ENCODE measurements at places on chromosomes 7 and 10.

DNA sequence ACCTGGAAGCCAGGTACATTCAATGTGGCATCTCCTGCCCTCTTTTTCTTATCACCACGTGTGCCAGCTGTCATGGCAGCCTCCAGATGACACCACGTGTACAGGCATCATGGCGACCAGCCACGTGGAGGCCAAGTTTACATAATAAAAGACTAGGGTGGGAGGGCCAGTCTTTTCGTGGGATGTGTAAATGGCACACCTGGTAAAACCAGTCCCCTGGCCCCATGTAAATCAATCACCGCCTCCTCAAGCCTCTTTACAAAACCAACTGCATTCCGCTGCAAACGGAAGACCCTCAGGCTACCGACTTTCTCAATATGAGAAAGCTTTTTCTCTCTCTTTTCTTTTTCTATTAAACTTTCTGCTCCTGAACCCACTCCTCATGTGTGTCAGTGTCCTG lies 65.1 kb upstream of the PHF14 start:
- no peak for DNase-seq

- DNase-seq, result no peak
Observed at GRCh38 chr10:2011106-2011716, 273.9 kb upstream of the ADARB2 start.

DNA sequence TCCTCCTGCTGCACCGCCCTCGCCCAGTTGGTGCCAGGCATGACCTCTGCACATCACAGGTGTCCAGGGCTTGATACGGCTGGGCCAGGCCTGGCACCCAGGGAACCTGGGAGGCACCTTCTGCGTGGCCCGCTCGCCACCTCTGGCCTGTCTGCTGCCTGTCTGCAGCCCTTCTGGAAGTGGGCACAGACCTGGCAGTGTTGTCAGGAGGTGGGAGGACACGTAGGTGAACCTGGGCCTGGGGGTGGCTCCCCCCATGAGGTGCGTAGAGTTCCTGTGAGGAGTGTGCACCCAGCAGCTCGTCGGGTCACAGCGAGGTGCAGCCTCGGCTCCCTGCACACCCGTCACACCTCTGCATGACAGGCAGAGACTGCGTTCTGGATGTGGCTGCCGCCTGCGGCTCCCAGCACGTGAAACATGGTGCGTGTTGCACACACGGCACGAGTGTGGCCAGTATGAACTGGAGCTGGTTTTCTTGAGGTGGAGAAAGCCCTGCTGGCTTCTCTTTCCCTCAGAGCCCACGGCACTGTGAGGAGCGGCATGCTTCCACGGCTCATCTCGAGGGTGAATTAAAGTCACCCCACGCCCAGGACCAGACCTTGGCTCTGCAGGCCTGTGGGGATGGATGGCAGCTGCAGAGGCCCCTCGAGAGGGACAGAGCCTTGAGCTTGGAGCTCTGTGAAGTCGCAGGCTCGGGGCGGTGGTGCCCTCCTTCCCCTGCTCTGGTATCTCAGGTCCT lies 24.8 kb downstream of the INPP5A start:
- no peak for DNase-seq

DNA sequence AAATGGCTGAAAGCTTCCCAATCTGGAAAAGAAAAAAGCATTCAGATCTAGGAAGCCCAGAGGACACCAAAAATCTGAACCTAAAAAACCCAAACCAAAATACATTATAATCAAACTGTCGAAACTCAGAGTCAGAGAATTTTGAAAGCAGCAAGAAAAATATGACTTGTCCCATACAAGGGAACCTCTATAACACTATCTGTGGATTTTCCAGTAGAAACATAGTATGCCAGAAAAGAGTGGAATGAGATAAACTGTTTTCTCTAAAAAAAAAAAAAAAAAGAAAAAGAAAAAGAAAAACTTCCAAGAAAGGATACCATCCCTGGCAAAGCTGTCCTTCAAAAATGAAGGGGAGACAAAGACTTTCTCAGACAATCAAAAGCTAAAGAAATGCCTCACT lies 179.0 kb downstream of the POM121L12 start:
- no peak for DNase-seq

DNA sequence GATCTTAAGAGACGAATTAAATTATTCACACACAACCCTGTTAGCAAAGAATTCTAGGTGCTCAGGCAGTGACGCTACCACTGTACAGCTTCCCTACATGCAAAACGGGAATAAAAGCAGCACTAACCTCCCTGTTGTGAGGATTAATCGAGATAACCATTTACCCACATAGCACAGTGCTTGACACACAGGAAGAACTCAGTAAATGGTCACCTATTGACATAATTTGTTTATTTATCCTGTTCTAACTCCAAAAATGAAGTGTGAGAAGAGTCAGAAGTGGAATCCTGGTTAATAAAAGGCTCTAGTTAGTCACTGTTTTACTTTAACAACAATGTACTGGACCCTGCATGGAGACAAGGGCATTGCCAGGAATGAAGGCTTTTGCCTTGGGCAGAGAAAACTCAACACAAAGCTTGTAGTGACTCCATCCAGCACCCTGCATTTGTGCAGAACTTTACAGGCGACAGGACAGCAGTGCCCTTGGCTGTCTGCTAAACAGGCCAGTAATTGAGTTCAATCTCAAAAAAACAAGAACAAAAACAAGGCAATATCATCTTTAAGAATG lies 103.8 kb downstream of the SORBS1 start:
- no peak for DNase-seq

DNA sequence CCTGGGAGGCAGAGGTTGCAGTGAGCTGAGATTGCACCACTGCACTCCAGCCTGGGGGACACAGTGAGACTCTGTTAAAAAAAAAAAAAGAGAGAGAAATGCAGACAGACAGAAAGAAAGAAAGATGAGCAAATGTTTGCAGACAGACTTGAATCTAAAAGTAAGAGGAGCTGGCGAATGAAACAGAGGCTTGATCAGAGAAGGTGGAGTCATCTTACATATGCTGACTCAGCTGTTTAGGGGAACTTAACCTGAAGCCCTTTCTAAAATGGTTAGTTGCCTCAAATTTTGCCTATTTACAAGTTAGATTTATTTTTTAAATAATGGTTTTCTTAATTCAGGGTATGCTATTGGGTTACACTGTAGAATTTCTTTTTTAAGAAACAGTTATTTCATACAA lies 5.4 kb downstream of the FAM171A1 start:
- no peak for DNase-seq

DNA sequence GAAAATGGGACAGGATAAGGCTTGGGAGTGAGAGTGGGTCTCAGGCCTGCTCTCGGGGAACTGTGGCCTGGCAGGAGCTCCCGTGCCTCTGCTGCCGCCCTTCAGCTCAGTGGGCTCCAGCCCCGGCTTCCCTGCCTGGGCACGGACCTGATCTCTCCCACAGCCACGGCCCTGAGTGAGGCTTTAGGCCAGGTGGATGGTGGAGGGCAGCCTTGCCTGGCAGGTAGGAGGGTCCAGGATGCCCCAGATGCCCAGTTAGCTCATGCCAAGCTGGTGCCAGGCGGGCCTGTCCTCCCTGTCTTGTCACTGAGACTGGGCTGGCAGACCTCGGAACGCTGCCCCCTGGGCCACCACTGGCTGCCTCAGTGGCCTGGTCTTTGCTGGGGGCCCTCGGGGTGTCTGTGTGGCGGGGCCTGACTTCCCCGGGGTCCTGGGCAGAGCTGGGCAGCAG lies 116.6 kb downstream of the INPP5A start:
- DNase-seq, result no peak

DNA sequence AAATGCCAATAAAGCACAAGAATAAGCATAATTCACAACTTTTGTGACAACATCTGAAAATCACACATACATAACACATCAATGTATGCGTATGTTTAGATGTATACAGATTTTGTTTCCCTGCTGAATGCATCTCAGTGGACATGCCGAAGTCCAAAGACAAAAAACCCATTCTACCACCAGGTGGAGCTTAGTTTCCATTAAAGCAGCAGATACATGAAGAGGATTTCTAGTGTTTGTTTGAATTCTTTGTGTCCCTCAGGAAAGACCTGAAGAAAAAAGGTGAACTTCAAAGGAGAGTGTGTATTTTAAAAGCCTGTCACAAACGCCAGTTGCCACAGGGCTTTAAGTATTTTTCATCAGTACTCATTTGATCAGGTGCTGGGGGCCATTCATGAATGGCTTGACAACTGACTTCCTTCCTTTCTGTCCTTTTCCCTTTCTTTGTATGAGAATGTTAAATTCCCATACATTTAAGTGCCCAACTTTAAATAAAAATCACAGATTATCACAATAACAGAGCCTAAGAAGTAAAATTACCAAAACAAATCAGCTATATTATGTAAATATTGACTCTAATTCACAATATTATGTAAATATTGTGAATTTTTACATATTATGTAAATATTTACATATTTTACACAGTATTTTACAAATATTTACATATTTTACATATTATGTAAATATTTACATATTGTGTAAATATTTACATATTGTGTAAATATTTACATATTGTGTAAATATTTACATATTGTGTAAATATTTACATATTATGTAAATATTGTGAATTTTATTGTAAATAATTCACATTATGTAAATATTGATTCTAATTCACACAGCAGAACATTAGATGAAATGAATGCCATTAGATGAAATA lies 343.0 kb downstream of the CRPPA start:
- DNase-seq, result peak; percentile 16

GRCh38 chr7:23955145-23955544 lies 245.1 kb downstream of the STK31 start:
- DNase-seq, result no peak

DNA sequence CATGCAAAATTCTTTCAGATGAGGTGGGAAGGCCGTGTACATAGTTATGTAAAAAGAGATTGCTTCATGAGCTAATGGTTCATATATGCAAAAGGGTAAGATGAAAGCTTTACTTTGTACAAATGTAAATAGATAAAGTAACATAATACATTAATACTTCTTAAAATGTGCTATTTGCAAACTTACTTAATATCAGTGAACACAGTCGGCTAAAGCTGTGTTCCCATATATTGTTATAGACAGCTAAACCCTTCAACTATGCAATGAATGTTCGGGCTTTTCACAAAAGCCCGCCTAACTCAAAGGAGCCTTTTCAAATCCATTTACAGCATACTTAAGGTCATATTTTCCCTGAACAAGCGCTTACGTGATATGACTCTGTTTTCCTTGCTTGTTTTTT lies 340.6 kb upstream of the GALNT17 start:
- DNase-seq, result no peak

- DNase-seq, result no peak
Observed at GRCh38 chr10:25689346-25690100, 244.5 kb upstream of the MYO3A start.

- no peak for DNase-seq
Observed at GRCh38 chr7:137983323-137984008, 18.4 kb downstream of the CREB3L2 start.

GRCh38 chr10:79947083-79947415 lies 1.9 kb downstream of the SFTPD start:
- DNase-seq, result no peak

- no peak for DNase-seq
Observed at GRCh38 chr7:50306494-50307367, 2.2 kb downstream of the IKZF1 start.

DNA sequence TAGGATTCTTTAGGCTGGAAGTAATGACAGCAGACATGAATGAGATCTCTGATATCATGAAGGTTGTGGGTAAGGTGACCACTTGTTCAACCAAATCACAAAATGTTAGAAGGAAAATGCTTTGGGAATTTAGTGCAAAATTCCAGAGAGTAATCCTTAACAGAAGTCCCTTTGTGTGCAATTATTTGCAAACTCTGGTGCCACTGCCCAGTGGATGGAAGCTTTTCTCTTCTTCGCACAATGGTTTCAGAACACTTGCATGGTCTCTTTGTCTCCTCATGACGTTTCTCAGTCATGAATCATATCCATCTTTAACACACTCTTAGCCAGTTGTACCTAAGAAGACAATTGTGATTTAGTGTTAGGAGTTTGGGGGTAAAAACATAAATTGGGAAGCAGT lies 570.4 kb upstream of the ANKRD30A start:
- DNase-seq, result no peak

DNA sequence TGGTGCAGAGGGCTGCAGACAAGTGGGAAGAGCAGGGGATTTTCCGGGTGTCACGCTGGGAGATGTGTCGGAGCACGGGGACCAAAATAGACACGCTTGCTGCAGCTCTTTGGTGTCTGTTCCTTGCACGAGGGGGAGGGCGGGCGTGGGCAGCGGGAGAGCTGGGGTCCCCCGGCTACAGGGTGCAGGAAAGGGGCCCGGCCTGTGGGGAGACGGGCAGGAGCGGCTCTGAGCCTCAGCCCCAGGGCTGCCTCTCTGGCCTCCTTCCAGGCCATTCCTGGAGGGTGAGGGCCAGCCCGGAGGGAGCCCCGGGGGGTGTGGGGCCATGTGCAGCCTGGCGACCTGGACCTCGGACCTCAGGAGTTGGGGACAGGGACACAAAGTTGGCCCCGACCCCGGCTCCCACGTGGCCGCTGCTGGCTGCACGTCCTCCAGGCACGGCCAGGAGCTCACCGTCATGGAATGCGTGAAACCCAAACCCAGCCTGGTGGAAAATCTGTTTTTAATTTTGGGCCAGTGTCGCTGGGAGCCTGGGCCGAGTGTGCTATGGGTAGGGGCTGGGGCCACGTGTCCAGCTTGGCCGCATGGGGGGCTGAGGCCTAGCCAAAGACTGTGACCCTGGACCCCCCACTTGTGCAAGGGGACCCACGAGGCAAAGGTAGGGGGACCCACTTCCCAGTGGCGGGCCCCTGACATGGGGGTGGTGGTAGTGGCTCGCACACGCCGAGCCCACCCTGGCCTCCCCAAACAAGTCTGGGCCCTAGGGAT lies 6.6 kb downstream of the TTYH3 start:
- DNase-seq, result no peak

DNA sequence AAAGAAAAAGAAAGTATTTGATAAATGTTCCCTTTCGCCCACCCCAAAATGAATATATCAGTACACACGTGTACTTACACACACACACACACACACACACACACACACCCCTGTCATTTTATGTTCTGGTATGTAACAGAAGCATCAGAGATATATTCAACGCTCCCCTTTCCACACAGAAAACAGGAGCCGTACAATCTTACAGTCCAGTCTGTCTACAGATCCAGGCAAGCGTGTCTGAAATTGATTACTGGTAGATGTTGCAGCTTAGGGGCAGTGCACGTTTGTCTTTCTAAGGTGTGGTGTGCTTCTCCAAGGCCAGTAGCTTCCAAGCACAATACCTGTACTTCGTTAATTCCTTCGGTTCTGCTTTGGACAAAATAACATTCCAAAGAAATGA lies 143.7 kb upstream of the RNF32 start:
- DNase-seq, result no peak

GRCh38 chr10:62817121-62817765 lies 1.1 kb upstream of the EGR2 start:
- peak; percentile 61 for DNase-seq

GRCh38 chr10:122188706-122189105 lies 82.4 kb upstream of the BTBD16 start:
- no peak for DNase-seq

DNA sequence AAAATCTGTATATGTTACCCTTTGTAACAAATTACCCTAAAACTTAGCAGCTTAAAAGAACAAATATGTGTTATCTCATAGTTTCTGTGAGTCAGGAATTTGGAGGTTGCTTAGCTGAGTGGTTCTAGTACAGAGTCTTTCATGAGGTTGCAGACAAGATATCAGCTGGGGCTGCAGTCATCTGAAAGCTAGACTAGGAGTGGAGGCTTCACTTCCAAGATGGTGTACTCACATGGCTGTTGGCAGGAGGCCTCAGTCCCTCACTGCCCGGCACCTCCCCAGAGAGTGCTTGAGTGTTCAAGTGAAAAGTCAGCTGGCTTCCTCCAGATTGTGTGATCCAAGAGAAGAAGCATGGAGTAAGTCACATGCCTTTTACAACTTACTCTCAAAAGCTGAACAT lies 16.9 kb upstream of the GGCT start:
- DNase-seq, result no peak

- DNase-seq, result no peak
Observed at GRCh38 chr10:103147645-103148044, 45.4 kb downstream of the NT5C2 start.
